ENCODE measurements at places on chromosomes 12 and 14.

DNA sequence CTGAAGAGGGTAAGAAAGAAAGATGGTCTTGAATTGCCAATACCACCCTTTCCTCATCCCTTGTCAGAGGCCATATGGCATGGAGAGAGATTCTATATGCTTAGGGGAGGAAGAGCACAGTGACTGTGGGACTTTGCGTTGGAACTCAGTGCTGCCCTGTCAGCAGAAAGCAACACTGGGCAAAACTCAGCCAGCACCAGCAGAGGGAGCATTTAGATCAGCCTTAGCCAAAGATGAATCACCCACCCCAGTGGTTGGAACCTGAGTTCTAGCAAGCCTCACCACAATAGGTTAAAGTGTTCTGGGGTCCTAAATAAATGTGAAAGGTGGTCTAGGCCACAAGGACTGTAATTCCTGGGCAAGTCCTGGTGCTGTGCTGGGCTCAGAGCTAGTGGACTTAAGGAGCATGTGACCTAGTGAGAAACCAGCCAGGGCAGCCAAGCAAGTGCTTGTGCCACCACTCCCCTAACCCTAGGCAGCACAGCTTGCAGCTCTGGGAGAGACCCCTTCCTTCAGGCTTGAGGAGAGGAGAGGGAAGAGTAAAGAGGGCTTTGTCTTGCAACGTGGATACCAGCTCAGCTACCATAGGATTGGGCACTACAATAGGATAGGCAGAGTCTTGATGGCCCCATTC, 11.4 kb upstream of the BCAT1 start:
- no peak for DNase-seq

- DNase-seq: peak; percentile 18
These were observed 8.3 kb downstream of the DIO2 start for GRCh38 chr14:80202888-80203562.

- no peak for DNase-seq
These were observed 1.8 kb downstream of the OAS1 start for GRCh38 chr12:112908548-112908947.

DNA sequence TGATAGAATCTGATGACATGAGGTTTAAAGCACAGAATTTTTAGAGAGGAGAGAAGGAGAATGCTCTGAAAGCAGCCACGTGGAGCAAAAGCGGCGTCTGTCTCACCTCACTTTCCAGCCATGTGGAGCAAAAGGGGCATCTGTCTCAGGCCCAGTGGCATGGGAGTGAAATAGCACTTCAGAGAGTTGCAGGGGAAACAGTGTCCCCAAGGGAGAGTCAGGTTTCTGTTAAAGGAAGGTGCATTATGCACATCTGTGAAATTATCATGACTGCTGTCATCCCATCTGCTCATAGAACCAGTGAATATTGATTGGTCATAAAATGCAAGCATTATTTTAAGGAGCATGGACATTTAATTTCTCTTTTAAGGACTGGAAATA, 124.0 kb downstream of the BICD1 start:
- no peak for DNase-seq

- DNase-seq: no peak
These were observed 224.5 kb downstream of the BCL11B start for GRCh38 chr14:99047441-99048031.

GRCh38 chr14:96039633-96040311, 610 bp downstream of the C14orf132 start:
- peak; percentile 70 for DNase-seq

DNA sequence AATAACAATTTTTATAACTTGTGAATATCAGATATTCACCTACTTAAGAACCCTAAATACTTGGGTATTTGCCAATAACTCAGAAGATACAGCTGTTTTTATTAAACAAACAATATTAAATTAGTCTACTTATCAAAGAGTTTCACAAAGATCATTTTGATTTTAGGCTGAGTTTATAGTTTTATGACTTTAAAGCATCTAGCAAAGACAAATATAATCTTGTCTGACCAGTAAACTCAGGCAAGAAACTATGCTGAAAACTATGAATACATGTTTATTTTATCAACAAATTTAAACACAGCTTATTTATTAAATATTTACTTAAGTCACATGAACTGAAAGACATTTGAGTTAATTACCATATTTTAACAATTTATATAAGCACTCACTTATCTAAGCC, 18.5 kb upstream of the SERPINA1 start:
- no peak for DNase-seq
